Osteocyte (in vitro differentiated cells): ENCODE measurements at places on chromosomes 6 and 20. TPM values are rescaled to one million over a fixed set of nuclear protein-coding genes. Genes with fewer than 3 reads are reported as not detected.

Gene ABHD12
- total RNA-seq, result 42.9 and 50.3 TPM in 2 replicates

Gene SNAP25
- 0.81 and 1.6 TPM in 2 replicates for total RNA-seq

Gene THEMIS
- total RNA-seq, result not detected in 2 replicates

DNA sequence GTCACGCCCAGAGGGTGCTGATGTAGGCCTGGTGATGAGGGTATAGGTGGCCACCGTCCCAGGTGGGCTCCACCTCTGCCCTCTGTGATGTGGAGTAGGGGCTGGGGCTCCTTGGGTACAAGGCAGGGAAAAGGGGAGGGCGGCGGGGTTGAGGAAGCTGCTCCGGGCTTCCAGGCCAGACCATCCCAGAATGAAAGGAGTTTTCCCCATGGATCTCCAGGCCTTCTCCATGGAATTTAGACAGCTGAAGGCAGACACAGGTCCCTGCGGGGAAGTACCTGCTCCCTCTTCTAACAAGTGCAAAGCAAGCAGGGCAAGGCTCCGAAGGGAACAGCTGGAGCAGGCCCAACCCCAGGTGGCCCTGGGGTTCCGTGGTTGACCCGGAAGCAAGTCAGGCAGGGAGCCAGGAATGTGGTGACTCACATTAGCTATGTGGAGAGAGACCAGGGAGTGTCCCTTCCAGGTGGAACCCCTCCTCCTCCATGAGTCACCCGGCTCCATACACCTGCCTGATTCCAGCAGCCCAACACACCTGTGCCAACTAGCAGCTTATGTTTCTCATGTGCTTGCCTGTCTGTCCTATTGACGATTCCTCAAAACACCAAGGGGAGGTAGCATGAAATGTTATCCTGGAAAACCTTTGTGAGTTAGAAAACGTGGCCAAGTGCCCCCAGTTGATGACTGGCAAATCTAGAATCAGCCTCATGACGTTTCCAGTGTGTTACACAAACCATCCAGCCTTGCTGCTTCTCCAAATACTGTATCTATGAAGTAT lies 59.7 kb upstream of the SNX9 start:
- no peak overlapping the region for H3K4me3 ChIP-seq
- peak; percentile 77 for DNase-seq
- H3K27me3 ChIP-seq, result no peaks in the 10 kb centered on the region
- H3K27ac ChIP-seq, result peak overlapping the region; percentile 98
- no peaks in the 10 kb centered on the region for H3K36me3 ChIP-seq

DNA sequence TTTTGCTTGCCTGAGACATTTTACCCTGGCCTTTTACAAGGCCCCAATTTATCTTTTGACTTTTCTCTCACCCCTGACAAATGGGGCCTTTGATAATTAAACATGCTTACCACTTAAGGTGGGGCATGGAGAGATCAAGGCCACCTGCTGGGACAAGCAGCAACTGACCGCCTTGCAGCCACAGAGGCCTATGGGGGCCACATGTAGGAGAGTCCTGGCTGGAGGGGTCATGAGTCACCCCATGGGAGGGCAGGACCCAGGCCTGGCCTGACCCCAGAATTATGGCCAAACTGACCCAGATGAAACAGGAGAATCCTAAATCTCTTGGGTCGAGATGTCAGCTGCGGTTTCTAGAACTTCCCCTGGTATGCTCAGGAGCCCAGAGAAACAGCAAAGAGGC lies 8.5 kb upstream of the OCSTAMP start:
- no peak for DNase-seq
- H3K27ac ChIP-seq, result no peak overlapping the region
- no peaks in the 10 kb centered on the region for H3K27me3 ChIP-seq
- no peak overlapping the region for H3K4me3 ChIP-seq
- H3K36me3 ChIP-seq, result no peaks in the 10 kb centered on the region
